ENCODE measurements at places on chromosomes 6 and 20.
A peak's percentile ranks its signal among the peaks of the same experiment; 100 is the strongest.

GRCh38 chr6:5152460-5152859, 67.3 kb downstream of the PPP1R3G start:
- no peak for DNase-seq

GRCh38 chr6:39886871-39887270, 47.4 kb downstream of the MOCS1 start:
- DNase-seq, result no peak

- peak; percentile 20 for DNase-seq
Measured at GRCh38 chr6:21594416-21595281, 1.1 kb downstream of the SOX4 start.

GRCh38 chr20:23628402-23629016, 9.2 kb downstream of the CST3 start:
- no peak for DNase-seq

DNA sequence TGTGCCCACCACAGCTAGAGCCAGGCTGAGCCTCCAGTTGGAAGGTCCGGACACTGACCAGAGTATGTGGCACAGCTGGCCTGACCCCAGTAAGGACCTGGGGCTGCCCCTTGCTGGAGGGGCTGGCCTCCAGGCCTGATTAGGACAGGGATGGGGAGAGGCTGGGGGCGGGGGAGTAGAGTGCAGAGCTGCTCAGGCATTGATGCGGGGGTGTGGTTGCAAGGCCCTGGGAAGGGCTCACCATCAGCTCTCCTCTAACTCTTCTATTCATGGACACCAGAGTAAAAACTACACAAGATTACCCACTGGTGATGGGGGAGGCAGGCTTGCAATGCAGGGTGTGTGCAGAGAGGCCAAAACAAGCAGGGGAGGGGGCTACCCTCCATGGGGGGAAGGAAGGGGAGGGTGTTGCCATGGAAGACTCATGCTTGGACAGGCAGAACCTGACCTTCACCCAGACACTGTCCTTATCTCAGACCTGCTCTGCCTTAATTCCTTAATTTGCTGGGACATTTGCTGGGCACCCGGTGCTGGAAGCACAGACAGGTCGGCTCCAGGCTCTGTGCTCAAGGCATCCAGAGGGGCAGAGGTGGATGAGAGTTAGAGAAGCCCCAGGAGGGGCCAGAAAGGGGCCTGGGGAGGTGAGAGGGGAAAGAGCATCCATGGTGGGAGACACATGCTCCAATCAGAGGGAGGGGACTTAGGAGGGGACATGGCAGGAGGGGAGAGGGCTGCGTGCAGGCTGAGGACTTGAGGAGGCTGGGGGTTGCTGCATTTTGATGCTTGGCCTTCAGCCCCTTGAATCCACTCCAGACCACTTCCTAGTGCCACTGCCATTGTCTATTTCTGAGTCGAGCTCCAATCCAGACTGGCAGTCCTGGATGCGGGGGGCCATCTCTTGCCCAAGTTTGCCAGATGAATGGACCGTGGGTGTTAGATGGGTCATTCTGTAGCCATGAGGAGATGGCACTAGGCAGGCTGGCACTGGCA, 7.6 kb upstream of the EMILIN3 start:
- DNase-seq, result no peak

GRCh38 chr6:2622671-2623070, 128.1 kb downstream of the MYLK4 start:
- DNase-seq, result no peak

DNA sequence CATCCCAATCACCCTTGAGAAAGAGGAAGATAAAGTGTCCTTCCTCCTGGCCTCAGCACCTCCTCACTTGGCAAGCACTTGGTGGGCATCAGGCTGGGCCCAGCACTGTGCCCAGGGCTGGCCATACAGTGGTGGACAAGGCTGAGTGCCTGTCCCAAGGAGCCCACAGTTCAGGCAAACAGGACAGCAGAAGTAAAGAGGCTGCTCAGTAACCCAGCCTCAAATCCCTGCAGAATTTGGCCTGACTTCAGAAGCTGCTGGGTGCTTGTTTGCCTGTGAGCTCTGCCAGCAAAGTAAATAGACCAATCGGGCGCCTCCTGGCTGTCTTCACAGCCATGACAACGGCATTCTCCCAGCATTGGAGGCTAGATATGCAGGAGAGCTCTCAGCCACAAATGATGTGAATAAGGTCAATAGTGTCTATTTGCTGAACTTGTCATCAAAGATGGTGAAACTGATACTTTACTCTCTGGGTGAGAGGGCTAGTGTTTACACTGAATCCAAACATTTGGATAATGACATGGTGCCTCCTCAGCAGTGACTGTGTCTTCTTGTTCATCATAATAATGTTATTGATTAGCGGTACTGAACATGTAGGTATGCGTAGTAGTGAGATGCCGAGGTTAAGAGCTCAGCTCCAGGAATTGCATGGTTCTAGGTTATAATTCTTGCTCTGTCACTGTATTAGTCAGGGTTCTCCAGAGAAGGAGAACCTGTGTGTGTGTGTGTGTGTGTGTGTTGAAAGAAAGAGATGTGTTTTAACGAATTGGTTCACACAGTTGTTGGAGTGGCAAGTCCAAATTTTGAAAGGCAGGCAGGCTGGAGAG, 36.9 kb upstream of the FANCE start:
- no peak for DNase-seq

DNA sequence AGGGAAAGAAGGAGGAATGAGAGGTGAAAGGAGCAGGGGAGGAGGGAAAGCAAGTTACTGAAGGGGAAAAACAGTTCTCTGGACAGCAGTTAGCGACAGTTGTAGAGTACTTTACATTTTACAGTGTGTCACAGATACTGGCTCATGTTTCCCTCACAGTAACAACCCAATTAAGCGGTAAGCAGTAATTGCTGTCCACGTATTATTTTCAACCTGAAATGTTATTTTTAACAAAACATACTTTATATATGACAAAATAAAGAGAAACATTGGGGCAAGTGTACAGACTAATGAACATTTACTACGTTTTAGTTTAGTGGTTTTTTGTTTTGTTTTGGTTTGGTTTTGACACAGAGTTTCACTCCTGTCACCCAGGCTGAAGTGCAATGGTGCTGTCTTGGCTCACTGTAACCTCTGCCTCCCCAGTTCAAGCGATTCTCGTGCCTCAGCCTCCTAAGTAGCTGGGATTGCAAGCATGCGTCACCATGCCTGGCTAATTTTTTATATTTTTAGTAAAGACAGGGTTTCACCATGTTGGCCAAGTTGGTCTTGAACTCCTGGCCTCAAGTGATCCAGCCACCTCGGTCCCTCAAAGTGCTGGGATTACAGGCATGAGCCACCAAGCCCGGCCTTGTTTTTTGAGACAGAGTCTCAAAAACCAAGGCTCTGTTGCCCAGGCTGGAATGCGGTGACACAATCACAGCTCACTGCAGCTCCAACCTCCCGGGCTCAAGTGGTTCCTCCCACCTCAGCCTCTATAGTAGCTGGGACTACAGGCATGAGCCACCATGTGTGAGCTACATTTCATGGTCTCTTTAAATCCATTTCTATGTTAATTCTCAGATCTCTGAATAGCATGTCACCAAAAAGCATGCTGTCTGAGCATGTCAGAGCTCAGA, 22.6 kb upstream of the BTN3A2 start:
- DNase-seq, result no peak

DNA sequence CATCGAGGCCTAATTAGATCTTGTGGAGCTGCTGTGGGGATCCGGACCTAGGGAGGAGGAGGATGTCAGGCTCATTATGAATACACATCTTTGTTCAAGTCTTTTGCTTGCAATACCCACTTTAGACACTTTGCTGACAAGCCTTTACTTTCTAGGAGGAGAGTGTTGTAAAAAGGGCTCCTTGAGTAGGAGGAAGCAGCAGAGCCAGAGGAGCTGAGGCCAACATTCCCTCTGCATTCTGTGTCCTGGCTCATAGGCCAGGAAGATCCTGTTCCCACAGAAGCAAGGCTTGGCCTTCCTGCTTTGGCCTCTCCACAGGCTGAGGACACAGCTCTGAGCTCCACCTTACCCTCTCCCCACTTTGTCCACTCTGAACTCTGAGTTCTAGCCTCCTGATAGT, 67.1 kb downstream of the TPD52L1 start:
- DNase-seq, result no peak

- no peak for DNase-seq
Measured at GRCh38 chr6:129921169-129921817, 60.2 kb upstream of the TMEM244 start.

DNA sequence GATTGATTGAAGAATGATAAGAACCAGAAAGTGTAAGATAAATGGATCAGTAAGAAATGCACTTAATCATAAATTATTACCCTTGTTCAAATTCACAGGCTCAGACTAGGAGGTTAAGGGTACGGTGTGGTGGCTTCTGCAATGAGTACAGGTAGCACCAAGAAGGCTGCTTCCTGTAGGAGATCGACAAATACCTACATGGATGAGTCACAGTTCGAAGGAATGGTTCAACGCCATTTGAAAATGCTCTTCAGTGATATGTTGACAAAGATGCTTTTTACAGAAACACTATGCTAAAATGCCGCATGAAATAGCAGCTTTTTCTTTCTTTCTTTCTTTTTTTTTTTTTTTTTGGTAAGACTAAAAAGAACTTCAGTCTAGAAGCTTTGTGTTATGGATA, 116.2 kb downstream of the DTNBP1 start:
- DNase-seq, result no peak

GRCh38 chr6:157644043-157644810, 178.8 kb upstream of the SNX9 start:
- DNase-seq, result no peak

- DNase-seq, result no peak
Measured at GRCh38 chr20:57811374-57812020, 101.7 kb upstream of the PMEPA1 start.

DNA sequence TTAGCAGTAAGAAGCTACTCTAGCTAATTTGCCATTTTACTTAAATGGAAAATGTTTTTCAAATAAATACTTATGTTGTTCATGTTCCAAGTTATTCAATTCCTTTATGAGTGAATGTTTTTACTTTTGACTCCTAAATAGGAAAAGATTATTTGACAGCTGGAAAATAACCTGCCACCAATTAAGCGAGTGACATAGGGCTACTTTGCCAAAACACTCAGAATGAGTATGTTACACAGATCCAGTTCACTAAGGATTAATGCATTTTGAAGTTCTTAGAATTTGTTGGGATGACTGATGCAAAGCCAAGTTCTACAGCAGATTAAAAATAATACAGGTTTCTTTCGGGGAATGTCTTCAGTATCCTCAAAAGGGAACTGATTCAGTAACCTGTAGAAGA, 144.4 kb downstream of the ADGRG6 start:
- no peak for DNase-seq

DNA sequence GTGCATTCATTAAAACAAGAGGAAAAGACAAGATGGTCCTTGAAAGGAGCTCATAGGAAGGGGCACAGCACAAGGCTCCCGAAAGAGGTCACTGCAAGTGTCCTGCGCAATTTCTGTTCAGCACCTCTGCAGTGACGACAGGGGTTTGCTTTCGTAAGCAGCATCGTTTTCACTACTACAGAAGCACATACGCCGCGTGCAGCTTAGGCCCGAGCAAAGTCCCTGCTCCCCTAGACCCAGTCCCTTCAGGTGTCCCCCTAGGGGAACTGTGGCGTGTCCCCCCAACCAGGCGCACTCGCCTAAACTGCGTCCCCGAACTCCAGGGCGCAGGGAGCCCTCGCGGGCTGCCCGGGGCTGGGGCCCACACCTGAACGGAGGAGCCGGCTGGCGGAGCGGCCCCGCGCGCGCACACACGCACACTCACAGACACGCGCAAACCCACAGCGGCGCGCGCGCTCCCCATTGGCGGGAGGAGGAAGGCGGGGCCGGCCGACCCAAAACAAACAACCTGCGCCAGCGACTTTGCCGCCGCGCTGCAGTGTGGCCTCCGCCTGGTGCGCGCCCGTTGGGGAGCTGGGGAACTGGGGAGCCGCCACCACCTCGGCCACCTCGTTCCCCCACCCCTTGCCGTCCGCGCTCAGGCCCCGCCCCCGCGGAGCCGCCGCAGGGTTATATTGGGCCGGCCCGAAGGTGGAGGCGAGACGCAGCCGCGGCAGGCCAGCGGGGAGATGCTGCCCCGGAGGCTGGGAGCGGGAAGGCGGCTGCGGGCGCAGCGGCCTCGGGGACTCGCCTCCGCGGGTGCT, at the start of gene FOXQ1:
FOXQ1 (plus strand) TSS at position 699 of the 803 bp plus-strand sequence. CDS start 607 bp downstream, outside the sequence.
- no peak for DNase-seq

DNA sequence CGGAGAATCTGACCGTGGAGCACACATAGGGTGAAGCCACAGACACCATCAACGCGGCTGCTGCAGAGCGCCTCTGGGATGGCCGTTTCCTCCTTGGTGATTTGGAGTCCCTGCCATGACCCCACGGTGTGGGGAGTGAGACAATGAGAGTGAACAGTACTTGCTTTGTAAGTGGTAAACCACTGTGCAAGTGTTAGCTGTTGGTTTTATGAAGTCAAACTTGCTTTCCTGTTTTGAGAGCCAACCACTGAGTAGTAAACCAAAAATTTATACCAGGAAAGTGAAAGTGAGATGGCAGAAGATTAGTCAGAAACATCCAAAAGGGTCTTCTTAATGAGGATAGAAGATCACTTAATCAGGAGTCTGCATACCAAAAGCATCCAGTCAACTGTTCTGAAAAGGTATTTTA, 160.7 kb downstream of the FOXC1 start:
- DNase-seq, result peak; percentile 36

- no peak for DNase-seq
Measured at GRCh38 chr6:108677357-108677756, 116.6 kb downstream of the FOXO3 start.

GRCh38 chr6:22219925-22220324, 76.9 kb downstream of the PRL start:
- DNase-seq, result no peak

GRCh38 chr6:54361734-54362133, 53.5 kb downstream of the TINAG start:
- no peak for DNase-seq

DNA sequence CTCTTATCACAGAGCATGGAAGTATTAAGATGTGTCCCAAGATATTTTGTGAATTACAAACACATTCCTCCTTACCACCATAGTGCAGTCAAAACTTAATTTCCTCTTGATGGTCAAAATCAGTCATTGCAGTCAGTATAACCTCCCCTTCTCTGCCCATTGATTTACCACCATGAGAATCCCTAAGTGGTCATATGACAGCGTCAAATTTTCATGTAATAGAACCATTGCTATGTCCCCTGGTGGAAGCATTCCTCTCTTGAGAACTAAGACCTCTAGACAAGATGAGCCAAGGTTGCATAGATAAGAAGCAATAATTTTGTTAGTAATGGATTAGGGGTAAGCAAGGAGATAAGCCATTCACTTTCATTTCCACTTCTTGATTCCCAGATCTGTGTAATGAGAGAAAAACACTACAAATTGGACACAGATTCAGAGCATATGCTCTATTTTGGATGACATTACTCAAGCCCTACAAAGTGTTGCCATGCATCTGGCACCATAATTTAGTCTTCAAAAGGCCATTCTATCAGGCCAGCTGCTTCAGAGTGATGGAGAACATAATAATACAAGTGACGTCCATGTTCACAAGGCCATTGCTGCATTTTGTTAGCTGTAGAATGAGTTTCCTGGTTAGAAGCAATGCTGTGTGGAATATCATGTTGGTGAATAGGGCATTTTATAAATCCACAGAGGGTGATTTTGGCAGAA, 49.6 kb upstream of the PDE7B start:
- DNase-seq, result no peak
